ENCODE measurements at places on chromosomes 16 and 17.

- no peak for DNase-seq
These were observed 11.4 kb upstream of the CENPV start for GRCh38 chr17:16364625-16365024.

DNA sequence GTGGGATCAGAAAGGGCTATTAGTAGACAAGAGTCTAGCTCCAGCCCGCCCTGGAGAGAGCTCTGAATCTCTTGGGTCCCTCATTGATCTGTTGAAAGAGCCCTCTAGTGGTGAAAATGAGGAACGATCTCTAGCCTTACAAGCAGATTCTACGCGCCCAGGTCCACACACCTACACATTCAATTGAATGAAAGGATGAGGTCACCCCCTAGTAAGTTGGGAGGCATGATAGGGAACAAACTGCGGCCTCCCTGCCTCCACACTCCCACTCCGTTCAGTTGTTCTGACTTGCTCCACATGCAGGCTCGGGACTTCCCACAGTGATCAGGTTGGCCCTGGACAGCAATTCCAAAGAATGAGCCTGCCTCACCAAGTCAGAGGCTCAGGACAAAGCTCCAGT, 2.9 kb upstream of the CACNG3 start:
- DNase-seq = peak; percentile 48

- DNase-seq = no peak
These were observed 12.9 kb downstream of the SCNN1G start for GRCh38 chr16:23195366-23195978.

GRCh38 chr17:7347630-7348477, 4.1 kb upstream of the KCTD11 start:
- DNase-seq = no peak

DNA sequence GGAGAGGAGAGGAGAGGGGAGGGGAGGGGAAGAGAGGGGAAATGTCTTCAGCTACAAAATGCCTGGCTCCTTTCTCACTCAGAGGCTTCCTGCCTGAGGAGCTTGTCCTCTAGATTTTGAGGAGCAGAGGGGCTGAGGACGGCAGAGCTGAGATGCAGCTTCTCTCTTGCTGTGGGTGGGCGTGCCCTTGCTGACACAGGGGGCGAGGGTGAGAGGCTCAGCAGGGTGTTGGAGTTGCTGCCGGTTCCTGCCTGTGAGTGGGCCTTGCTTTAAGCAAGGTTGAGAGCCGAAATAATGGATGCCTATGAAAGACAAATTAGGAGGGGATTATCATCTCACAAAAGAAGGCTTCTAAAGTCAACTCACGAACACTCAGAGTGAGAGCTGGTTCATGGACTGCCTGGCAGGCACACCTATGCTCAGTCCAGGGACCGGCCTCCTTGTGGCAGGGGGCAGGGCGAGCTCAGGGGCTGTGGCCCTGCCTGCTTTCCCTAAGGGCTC, 215.6 kb downstream of the MSI2 start:
- no peak for DNase-seq

DNA sequence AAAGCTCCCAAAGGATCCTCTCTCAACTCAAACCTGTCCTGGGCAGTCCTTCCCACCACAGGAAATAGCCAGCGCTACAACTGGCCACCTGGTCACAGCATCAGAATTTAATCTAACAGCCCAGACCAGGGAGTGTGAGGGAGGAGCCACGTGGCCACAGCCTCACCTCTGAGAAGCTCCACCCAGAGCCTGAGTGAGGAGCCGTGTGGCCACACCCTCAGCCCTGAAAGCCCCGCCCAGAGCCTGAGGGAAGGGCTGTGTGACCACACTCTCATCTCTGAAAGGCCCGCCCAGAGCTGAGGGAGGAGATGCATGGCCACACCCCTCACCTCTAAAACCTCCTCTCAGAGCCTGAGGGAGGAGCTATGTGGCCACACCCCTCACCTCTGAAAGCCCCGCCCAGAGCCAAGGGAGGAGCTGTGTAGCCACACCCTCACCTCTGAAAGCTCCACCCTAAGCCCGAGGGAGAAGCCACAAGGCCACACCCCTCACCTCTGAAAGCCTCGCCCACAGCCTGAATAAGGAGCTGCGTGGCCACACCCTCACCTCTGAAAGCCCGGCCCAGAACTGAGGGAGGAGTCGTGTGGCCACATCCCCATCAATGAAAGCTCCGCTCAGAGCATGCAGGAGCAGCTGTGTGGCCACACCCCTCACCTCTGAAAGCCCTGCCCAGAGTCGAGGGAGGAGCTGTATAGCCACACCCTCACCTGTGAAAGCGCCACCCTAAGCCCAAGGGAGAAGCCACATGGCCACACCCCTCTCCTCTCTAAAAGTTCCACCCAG, 28.6 kb downstream of the SLC38A8 start:
- peak; percentile 83 for DNase-seq

- no peak for DNase-seq
These were observed 52.7 kb upstream of the KSR1 start for GRCh38 chr17:27403480-27404005.

DNA sequence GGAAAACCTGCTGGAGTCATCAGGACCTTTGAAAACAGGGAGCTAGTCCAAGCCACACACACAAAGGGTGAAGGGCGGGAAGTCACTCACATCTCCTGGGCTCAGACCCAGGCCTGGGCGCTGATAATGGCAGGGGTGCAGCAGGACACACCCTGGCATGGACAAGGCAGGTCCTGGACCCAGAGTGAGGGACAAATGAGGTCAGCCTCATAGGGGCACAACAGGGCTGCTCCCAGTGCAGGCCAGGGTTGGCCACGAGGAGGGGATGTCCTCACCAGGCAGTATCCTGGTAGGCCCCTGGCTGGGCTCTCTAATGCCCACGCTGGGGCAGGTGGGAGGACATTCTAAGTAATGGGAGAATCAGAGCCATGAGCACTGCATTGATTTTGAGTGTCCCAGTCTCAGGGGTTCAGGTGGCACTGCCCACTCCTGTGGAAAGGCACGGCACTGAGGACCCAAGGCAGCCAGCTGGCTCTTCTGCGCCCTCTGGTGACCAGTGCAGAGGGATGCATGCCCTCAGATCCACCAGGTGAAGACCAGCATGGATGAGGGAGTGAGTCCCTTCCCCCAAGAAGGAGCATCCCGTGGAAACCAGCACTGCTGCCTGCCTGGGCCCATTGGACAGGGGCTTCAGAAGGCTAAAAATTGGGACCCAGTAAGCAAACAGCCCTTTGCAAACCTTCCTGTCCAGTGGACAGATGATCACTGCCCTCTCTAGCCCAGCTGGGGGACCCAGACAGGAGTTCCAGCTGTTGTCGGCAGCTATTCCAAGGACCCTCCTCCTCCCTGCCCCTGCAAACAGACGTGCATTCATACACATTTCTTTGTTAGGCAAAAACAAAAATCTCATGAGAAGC, 23.4 kb upstream of the SREBF1 start:
- peak; percentile 24 for DNase-seq

DNA sequence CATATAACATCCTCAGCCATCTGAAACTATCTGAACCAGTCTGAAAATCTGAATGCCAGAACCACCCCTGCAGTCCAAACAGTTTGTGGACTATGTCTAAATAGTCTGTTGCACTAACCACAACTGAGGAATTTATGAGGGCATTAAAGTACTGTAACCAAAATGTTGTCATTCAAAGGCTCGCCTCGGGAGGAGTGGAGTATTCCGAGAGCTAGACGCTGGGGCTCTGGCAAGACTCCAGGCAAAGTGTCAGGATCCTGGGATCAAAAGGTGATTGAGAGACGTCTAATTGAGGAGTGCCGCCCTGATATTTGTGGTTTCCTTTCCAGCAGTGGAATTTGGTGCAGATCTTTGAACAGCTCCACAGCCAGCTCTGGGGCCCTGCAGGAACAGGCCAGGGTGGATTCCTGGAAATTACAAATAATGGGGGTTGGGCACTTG, 142.9 kb upstream of the MYOCD start:
- no peak for DNase-seq

DNA sequence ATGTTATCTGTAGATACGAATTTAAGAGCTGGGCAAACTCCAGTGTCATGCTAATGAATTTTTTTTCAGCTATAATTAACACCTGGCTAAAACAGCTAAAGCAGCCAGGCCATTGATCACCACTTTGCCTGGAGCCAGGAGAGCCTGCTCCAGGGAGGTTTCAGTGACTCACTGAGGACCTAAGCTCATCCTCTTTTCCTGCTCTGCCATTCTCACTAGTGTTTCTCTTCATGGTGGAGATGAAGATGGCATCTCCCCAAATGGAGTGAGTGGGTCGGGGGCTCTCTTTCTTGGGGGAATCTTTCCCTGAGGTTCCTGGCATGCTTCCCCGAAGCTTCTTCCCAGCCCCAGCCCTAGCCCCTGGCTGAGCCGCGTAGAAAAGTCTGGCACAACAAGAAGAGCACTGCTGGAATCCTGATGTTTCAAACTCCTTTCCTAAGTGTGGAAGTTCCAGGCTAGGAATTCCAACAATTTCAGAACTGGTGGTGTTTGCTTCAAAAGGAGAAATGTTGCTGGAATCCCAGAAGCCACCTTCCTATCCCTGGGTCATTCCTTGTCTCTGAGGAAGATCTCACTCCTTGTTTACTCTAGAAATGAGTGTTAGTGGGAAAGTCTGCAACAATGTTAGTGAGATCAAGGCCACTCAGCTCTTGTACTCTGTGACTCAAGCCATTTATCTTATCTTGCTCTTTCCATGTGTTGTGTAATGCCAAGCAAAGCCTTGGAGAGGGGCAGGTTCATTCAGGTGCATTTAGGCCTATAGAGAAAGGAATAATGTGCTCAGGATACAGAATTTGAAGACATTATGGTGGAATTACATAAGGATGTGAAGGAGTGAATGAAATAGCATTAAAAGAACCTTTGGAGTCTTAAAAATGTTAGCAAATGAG, 26.0 kb upstream of the B4GALNT2 start:
- no peak for DNase-seq

GRCh38 chr16:52581530-52581929, 34.6 kb upstream of the TOX3 start:
- no peak for DNase-seq

- no peak for DNase-seq
These were observed 266.7 kb downstream of the SHISA9 start for GRCh38 chr16:13168091-13168572.

- no peak for DNase-seq
These were observed 63.2 kb downstream of the N4BP1 start for GRCh38 chr16:48546774-48547173.

GRCh38 chr16:11671676-11672075, 3.4 kb downstream of the SNN start:
- DNase-seq = no peak

DNA sequence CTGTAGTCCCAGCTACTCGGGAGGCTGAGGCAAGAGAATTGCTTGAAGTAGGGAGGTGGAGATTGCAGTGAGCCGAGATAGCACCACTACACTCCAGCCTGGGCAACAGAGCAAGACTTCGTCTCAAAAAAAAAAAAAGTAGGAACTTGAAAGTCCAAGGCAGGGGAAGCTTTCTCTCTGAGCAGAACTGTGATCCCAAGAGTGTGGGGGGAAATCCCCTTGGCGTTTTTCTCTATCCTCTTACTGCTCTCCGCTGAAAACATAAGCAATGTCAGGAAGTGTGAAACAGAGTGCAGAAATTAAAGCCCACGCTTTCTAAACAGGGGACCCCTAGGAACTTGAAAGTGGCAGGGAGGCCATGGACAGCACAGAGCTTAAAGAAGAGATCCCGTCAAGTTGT, 9.8 kb upstream of the CMTM3 start:
- DNase-seq = no peak

- no peak for DNase-seq
These were observed 59.0 kb downstream of the ARHGAP17 start for GRCh38 chr16:24955975-24956731.

- DNase-seq = no peak
These were observed 19.5 kb upstream of the GAS7 start for GRCh38 chr17:10217916-10218315.

DNA sequence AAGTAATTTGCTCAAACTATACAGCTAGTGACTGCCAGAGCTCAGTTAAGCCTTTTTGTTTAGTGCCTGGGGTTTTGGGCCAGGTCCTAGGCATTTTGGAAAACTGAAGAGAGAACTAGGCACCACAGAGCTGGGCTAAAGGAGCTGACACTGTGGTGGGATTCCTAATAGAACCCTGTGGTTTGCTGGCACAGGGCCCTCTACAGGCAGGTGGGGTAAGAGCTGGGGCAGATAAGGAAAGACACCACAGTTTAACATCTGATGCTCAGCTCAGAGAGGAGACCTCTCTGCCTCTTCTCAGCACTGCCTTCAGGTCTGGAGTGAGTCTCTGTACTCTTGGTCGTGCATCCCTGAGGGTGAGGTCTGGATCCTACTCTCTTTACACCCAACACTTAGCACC, 121.2 kb downstream of the SNX11 start:
- DNase-seq = no peak

GRCh38 chr16:30180741-30181140, 2.7 kb upstream of the CORO1A start:
- no peak for DNase-seq

GRCh38 chr16:87309620-87310525, 7.3 kb downstream of the C16orf95 start:
- no peak for DNase-seq

GRCh38 chr17:55161935-55162555, 102.7 kb upstream of the HLF start:
- DNase-seq = no peak

DNA sequence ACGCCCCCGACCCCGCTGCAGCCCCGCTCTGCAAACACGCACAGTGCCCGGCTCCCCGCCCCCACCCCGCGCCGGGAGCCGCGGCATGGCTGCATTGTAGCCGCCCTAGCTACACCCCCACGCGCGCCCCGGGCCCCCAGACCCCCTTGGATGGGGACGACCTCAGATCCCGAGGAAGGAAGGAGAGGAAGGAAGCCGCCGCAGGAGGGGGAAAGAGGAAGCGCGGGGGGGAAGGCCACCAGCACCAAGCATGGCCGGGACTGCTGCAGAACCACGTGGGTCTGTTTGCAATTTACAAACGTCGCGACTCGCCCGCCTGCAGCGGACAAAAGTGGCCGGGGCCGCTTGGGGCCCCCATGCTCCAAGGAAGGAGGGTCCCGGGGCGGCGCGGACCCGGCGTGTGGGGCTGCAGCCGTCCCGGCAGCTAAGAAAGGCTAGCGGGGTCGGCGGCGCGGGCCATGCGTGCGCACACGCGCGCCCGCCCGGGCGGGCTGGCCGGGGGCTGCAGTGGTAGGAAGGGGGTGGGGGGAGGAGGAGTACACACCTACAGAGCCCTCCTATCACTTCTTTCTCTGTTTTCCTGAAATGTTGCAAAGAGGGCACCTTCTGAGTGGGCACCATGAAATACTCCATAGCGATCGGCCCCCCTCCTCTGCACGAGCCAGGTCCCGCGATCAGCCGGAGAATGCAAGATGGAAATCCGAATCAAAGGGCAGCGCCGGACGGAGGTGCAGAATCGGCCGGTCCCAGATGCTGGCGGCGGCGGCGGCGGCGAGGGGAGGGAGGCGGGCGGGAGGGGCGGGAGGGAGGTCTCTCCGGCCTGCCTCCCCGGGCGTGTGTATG, 488 bp downstream of the TFAP4 start:
- peak; percentile 51 for DNase-seq

DNA sequence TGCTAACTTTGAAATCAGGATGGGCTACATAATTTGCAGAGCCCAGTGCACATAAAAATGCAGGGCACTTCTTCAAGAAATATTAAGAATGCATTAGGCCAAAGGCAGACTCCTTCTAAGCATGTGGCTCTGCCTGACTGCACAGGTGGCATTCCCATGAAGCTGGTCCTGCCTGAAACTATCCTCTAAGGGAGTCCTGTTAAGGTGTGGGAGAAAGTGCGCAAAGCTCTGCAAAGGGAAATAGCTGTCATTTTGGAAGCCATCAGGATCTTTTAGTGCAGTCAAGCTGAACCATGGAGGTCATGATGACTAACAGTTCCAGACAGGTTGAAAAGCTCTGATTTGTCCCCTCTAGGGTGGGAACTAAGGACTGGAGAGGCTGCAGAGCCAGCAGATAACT, 41.9 kb upstream of the CRHR1 start:
- DNase-seq = no peak

- no peak for DNase-seq
These were observed 64.1 kb downstream of the TIMM22 start for GRCh38 chr17:1060991-1061390.
